ENCODE measurements at places on chromosomes 16 and 17.

- no peak for DNase-seq
Observed at GRCh38 chr16:52786091-52786490, 239.1 kb upstream of the TOX3 start.

DNA sequence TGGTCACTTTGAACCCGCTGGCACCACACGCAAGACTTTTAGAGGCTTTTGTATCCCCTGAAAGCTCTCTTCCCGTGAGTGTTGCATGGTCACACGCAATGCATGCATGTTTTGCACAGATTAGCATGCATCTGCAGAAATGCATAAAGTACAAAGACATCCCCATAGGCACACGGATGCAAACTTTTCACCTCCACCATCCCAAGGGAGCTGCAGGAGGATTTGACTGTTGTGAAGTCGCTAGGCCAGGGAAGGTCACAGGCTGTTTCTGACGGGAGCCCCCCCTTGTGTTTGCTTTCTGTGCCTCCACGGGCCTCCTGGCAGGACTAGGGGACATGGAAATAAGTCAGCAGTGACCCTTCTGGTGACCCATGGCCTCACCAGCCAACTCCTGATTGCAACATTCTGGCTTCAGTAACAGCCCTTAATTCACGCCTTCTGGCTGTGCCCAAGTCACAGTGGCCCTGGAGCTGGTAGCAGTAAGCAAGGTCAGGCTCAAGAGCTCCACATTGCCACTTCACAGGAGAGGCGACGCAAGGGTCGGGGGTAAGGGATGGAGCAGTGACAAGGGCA is 45.1 kb downstream of the SOX9 start:
- no peak for DNase-seq

DNA sequence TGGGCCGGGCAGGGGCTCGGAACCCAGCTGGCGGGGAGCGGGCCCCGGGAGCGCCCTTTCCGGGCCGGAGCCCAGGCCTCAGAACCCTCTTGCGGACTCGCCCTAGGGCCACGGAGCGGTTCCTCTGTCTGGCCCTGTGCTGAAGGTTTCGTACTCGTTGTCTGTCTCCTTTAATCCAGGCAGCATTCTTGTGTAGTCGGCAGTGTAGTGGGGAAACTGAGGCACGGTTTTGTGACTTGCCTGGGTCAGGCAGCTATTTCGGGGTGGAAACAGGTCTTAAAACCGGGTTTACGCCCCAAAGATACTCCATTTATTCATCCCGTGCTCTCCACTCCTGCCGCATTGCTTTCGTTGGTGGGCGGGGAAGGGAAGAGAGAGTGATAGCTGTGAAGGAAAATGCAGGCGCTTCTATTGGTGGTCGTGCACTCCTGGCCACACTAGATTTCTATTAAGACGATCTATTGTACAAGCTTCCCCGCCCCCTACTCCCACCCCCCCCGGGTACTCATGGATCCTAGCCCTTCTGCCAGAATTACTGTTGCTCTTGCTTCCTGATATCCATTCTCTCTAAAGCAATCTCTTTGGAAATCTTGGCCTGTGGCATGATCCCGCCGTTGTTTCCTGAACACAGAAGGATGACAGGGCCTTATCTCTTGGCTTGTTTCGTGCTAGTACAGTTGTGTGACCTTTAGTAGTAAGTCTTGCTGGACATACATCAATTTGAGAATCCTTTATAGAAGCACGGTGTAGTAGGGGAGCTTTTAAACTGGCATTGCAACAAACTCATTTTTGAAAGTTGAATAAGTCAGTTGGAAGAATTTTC is 751 bp downstream of the DCAF7 start:
- no peak for DNase-seq

DNA sequence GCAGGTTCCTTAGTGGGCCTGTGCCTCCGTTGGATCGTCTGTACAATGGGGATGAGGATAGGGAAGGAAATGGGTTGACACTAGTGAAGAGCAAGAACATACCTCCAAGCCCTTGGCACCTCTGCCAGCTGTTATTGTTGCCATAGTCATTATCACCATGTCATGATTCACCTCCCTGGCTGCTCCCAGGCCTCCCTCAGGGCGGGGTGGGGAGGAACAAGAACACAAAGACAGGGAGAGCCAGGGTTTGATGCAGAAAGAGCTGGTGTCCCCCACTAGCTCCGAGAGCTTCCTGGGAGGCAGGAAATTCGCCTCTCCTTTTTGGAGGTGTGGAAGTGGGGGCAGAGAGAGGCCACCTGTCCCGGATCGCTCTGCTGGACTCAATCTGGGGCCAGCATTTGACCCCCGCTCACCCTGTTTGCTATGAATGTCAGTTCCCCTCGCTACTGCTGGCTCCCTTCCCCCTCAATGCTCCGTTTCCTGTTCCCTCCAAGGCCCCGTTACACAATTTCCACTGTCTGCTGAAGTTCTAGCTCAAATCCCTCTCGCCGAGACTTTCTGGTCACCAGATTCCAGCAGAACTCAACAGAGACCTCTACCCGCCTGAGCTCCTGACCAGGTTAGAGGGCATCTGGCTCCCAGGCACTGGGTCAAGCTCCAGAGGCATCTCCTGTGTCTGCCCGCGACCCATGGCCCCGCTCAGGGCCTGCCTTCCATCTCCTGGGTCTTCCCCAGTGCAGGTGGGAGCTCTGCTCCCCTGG is 9.1 kb downstream of the TIMP2 start:
- no peak for DNase-seq

DNA sequence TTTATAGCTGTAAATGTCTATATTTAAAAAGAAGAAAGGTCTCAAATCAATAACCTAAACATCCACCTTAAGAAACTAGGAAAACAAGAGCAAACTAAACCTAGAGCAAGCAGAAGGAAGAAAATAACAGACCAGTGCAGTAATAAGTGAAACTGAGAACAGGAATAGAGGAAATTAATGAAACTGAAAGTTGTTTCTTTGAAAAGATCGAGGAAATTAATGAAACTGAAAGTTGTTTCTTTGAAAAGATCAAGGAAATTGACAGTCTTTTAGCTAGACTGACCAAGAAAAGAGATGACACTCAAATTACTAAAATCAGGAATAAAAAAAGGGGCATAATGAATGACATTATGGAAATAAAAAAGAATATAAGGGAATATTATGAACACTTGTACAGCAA is 46.4 kb downstream of the SLFN5 start:
- DNase-seq, result no peak

DNA sequence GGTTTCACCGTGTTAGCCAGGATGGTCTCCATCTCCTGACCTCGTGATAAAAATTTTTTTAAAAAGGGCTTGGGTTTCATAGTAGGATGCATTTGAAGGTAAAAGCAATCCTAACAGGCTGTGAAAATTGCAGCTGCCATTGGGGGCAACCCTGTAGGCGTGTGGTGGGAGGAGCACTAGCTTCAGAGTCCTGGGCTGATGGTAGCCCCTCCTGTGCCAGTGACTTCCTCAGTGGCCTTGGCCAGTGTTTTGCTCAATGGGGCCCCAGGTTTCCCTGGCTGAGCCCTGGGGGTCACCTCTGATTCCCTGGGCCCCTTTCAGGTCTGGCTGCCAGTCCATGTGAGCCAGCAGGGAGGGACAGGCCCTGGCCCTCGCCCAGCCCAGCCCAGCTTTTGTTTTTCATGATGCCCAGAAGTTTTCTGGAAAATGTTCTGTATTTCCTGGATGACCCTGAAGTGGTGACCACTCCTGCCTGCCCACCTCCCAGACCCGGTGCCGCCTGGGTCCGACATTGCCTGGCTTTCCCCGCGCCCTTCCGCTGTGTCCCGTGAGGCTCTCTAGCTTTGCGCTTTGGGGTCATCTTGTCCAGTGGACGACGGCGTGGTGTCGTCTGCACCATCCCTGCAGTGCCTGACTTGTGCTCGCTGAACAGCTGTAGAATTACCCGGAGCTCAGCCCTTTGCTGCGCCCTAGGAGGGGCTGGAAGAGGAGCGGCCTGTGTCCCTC is 9.4 kb downstream of the MGRN1 start:
- DNase-seq, result no peak

- no peak for DNase-seq
Observed at GRCh38 chr16:75481475-75481874, 13.8 kb downstream of the CHST6 start.

- no peak for DNase-seq
Observed at GRCh38 chr16:27400751-27401620, 988 bp upstream of the IL21R start.

GRCh38 chr16:65102326-65102725 is 19.5 kb downstream of the CDH11 start:
- no peak for DNase-seq

DNA sequence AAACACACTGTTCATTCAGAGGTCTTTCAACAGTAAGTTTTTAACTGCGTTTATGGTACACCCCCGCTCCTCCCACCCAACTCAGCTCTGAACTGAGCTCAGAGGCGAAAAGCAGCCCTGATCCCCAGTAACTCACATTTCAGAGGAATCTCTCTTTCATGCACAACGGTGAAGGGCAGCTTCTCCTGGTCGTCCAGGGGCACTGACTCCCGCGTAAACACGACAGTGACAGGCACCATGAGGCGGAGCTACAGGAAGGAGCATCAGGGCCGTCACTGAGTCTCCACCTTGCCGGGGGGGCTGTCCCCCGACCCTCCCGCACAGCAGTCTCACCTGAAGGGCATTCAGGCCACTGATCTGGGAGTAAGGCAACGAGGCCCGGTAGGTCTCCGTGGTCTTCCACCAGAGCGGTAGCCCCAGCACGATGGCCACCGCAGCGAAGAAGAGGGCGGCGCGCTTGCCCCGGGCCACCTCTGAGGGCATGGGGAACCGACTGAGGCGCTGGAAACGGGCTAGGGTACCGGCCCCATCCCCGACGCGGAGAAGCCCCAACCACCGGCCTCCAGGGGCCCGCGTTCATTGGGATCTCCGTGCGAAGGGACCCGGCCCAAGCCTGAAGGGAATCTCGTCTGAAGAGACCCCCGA is 486 bp downstream of the PIGS start:
- DNase-seq, result peak; percentile 39

DNA sequence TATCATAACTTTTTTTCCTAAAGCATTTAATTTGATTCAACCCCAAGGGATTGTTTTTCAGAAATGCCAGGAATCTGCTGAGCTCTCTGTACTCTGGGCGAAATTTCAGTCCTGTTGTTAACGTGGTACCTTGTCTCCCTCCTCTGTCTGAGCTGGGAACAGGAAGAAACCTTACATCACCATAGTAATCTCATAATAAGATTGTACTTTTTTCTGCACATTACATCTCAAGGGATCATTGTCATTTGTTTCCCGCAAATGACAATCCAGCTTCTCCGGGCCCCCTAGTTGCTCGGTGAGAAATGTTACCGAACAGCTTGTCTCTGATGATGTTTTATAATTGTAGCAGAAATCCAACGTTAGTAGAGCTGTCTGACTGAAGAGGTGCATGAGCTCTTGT is 152.7 kb upstream of the ERCC4 start:
- no peak for DNase-seq

DNA sequence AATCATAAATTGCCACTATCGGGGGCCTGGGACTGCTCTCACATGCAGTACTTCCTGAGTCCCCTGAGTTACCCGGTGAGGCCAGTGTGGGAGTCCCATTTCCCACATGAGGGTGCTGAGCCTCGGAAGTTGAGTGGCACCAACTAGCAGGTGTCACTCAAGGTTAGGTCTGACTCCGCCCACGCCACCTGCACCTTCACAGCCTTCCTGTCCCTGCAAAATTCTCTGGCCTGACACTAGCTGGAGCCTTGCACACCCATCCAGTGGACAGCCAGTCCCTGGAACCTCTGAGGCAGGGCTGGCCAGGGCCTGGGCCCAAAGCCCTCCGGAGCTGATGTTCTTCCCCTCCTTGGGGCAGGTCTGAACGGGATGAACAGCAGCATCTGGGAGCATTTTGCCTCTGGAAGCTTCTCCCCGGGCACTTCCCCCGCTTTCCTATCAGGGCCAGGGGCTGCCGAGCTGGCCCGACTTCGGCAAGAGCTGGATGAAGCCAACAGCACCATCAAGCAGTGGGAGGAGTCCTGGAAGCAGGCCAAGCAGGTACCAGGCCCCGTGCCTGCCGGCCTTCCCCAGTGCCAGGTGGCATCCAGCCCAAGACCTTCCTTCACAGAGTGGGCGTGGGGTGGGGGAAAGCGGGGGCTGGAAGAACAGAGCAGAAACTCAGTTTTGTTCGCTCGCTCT is 21.9 kb downstream of the UNC13D start:
- no peak for DNase-seq

GRCh38 chr17:61397086-61397842 is 2.4 kb upstream of the TBX2 start:
- DNase-seq, result no peak

DNA sequence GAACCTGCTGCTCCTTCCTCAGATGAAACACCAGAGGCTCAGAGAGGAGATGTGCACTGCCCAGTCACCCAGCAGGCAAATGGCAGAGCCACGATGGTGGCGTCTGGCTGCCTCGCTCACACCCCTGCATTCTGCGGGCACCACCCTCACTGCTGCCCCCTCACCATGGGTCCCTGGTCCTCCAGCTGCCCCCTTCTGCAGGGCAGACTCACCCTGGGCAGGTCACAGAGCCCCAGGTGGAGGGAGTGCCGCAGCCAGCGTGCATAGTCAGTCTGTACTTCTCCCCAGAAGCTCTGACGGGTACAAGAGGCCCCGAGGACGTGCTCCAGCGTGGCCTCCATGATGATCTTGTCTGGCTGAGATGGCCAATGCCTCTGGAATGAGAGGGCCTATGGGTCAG is 52.9 kb downstream of the RMI2 start:
- no peak for DNase-seq

DNA sequence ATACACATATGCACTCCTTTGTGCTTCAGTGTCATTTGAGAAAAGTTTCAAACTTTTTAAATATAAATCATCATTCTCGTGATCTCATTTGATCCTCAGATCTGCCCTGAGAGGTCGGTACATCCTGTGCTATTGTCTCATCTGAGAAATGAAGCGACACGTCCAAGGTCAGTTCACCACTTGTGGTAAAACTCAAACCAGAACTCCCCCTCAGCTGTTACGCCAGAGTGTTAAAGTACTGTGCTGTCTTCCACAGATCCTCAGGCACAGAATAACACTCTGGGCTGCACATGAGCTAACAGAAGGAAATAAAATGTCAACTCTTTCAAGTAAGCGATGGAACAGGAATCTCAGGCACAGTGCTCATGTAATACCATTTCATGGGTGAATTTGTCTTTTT is 31.4 kb downstream of the ANKFN1 start:
- DNase-seq, result no peak

DNA sequence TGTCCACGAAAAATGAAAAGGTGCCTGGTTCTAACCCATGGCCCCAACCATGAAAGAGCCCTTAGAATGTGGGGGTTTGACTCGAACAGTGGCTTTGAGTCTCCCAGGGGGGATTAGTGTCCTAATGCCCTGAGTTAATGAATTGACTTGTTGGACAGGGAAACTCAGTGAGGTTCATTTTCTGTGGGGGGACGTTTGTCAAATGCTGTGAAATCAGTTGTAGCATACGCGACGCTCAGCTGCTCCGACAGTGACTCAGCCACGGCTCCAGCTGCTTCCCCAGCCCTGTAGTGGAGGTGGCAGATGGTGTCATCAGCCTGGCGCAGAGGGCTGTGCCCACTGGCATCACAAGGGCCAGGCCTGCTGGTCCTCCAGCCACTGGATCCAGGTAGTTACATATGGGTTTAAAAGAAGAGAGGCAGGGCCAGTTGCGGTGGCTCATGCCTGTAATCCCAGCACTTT is 3.9 kb upstream of the TMEM235 start:
- DNase-seq, result no peak

Data from T-helper 9 cell (primary cell).